CD4-positive, alpha-beta T cell treated with Interleukin-1 beta for 1 hour (primary cell): ENCODE measurements at places on chromosomes 7 and 10.

- no peak for DNase-seq
These were observed 64.9 kb downstream of the SYPL1 start for GRCh38 chr7:106047184-106047583.

- DNase-seq: no peak
These were observed 763.5 kb downstream of the AUTS2 start for GRCh38 chr7:70361821-70362220.

DNA sequence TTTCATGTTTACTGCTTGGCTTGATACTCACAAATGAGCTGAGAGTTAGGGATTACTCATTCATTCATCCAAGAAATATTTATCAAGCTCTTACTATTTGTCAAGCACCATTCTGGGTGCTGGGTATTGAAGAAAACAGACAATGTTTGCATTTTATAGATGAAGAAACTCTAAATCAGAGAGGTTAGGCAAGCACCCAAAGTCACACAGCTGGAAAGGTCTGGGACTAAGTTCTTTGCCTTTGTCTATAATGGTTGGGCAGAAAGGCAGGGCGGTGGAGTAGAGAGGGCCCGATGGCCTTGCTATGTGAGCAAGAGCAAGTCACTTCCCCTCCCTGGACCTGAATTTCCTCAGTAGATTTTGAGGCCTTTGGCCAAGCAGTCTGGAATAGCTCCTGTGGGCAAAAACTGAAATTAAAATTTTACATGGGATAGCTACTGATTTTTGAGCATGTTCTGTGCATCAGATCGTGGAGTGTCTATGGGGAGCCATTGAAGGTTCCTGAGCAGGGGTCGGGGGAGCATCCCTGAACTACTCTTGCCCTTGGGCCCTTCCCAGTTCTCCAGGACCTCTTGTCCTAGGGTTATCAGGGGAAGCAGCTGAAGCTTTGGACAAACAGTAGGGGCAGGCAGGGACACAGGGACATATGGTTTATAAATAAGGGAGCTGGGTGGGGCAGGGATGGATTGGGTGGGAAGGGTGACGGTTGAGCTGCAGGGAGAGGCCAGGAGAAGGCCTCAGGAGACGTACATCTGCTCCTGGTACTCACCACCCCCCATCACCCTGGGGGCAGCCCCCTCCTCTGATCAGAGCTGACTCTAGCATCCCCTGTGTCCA is 23.3 kb downstream of the AQP1 start:
- no peak for DNase-seq

DNA sequence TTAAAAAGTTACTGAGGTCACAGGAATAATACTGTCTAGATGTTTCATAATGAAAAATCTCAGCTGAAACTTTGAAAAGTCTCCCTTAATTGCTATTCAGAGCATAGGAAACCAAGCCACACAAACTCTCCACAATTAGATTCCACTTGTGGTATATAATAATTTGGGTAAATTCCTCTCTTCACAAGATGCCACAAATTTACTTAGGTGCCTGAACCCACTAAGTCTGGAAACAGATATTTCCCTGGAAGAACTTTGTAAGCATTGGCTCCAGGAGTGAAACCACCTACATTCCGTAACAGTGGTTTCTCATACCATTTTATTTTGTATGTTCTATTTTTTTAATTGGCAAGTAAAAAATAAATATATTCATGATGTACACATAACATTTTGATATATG is 493.4 kb downstream of the SEMA3D start:
- DNase-seq: no peak

DNA sequence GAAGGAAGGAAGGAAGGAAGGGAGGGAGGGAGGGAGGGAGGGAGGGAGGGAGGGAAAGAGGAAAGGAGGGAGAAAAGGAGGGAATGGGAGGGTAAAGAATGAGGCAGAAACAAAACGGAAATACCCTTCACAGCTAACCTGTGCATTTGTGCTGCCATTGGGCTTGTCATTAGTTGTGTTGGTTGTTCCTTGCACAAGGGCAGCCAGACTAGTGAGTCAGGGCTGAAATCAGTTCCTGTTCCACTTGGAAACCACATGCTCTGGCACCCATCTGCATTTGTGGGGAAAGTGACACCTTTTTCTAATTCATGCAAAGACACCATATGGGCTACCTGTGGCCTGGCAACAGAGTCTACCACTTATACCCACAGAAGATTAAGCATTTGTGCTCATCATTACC is 1004.0 kb upstream of the C7orf33 start:
- DNase-seq: no peak
